Amniotic stem cell (primary cell): ENCODE measurements at places on chromosomes 7 and 10.

DNA sequence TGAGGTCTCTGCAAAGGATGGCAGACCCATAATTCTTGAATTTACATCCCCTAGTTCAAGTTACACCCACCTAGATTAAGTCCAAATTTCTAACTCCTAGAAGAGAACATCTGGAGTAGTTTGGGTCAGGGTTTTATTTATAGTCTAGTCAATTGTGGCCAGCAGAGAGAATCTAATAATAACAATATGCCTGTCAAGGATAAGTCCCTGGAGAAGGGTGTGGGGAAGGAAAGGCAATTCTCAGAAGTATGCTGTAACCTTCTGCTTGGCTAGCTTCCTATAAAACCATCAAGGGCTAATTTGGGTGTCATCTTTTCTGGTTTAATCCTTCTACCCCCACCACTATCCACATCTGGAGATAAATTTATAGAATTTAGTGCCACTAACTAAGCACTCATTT is 52.8 kb upstream of the SEMA3E start:
- no peak for DNase-seq

DNA sequence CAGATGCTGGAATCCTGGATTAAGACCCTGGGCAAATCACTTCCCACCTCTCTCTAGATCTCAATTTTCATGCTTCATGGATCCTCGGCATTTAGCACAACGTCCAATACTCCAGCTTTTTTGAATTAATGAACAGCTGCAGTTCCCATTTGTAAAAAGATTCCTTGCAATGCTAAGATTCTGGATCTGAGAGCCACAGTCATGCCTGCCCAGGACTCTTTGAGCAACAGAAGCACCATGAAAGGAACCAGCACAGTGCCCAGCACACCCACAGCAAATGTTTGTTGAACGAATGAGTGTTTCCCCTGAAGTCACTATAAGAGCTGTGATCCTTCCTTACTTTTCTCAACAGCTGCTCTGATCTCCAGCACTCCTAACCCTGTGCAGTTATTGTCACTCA is 20.8 kb upstream of the DDIT4 start:
- DNase-seq, result no peak

DNA sequence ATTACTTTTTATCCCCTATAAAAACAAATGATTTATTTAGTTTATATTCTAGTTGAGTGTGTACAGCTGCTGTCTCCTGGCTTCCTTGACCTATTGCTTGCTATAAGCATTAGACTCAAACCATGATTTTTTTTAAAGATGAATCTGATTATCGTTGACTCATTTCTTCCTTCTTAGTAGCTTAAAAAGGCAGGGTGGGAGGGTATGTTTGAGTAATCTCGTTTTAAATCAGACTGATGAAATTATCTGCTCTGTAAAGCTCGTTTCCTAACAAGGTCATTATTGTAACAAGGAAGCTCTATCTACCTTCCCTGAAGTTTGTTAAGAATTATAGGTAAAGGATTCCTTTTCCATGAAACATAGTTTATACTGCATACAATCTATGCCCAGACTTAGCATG is 276.3 kb upstream of the KCND2 start:
- no peak for DNase-seq

- no peak for DNase-seq
Measured at GRCh38 chr7:125347269-125347668, 417.6 kb upstream of the POT1 start.

- no peak for DNase-seq
Measured at GRCh38 chr7:4633012-4633411, 49.1 kb upstream of the FOXK1 start.
